Vagina (tissue), 2 donors: ENCODE measurements at places on chromosomes 5 and 9.

DNA sequence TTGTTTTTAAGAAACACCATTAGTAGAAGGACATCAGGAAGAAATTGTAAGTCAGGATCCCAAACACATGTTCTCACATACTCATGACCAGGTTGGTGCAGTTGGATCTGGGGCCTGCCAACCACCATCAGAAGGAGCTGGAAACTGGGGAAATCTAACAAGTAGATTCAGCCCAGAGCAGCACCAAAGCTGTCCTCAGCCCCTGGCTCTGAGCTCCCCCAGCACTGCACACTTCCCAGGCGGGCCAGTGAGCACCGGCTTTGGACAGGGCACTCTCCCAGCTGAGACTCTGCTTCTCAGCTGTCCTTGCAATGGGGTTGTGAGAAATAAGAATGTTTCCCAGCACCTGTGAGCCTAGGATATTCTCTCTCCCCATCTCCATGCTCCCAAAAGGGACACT, 162.5 kb downstream of the PAX5 start:
- DNase-seq = no peak

DNA sequence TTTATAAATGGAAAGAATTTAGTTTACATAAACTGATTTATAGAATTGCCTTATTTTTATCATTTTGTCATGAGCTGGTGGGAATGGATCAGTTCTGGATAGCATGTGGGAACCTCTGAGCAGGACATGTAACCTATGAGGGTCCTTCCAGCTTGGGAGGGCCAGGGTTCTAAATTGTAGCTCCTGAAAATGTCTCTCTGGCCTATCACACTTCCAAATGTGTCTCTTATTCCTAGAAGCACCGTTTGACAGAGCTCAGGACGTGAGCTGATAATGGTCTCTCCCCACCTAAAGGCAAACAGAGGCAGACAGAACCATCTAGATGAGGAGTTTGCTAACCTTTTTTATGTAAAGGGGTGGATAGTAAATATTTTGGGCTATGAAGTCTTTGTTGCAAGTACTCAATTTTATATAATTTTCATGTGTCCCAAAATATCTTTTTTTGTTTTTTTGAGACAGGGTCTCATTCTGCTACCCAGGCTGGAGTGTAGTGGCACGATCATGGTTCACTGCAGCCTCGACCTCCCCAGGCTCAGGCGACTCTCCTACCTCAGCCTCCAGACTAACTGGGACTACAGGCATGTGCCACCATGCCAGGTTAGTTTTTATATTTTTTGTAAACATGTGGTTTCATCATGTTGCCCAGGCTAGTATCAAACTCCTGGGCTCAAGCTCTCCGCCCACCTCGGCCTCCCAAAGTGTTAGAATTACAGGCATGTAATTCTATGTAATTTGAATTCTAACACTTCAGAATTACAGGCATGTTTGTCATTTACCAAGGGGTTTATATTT, 4.0 kb downstream of the TRAF1 start:
- no peak for DNase-seq

DNA sequence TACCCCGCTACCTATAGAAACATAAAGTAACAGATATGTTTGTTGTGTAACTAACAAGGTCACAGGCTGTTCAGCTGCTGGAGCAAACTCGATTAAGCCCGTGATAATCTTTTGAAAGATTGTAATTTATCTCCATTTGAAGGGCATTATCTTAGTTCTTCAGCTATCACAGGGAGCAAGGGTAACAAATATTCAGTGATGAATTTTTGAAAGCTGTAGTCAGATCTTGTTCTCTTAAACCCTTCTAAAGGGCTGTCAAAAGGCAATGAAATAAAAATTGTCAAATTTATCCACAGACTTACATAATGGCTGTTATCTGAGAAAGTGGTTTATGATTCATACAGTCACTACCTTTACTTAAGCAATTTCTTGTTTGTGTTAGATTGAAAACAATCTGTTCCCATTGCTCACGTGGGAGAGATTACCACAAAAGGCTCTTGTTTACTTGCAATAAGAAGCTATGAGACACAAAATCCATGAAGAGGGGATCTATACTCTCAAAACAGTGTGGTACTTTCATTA, 78.3 kb upstream of the ZNF608 start:
- DNase-seq = no peak

DNA sequence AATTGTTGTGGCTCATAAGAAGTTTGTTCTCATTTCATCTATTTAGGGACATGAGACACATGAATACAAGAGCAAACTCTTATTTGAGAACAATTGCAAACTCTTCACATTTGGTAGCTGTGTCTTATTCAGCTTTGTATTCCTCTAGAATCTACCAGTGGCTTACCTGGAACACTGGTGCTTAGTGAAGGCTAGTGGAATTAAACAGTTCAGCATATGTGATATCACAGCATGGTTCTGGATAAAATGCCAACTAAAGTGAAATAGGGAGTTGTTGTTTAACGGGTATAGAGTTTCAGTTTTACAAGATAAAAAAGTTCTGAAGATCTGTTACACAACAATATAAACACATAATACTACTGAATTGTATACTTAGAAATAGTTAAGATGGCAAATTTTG, 48.9 kb downstream of the NRG2 start:
- DNase-seq = no peak

GRCh38 chr9:78539188-78539587, 242.3 kb downstream of the PSAT1 start:
- no peak for DNase-seq

- DNase-seq = no peak
Measured at GRCh38 chr5:60036192-60036938, 142.8 kb upstream of the PDE4D start.

GRCh38 chr9:90201766-90202165, 440.9 kb downstream of the DIRAS2 start:
- no peak for DNase-seq

DNA sequence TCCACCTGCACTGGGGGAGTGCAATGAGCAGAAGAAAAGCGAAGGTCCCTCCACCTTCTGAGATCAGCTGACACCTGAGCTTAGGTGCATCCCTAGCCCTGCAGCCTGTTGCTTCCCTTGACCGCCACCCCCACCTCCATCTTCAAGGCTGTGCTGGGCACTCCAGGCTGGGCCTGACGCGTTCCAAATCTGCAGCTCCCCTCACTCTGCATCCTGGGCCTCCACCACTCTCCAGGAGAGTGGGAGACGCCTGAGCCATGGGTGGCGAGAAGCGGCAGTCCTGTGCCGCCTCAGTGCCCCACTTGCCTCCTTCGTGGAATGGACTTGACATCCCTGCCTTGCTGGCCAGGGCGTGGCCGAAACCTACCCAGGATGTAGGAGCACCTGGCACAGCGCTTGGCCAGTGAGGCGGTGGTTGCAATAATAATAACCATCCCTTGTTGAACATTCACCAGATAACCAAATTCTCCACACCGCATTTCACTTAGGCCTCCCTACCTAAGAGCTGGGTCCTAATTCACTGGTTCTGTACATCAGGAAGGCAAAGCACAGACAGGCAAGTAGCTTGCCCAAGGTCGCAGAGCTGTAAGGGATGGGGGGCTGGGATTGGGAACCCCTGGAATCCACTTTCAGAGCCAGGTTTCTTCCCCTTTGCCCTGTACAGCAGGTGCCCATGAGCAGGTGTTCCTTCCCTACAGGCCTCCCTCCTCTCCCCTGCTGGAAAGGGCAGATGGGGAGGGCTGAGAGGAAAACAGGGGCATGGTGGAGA, 11.7 kb downstream of the B4GALT7 start:
- no peak for DNase-seq

- DNase-seq = no peak
Measured at GRCh38 chr5:170141636-170142035, 35.9 kb downstream of the FOXI1 start.

- no peak for DNase-seq
Measured at GRCh38 chr9:86821006-86821845, 126.1 kb downstream of the GAS1 start.

DNA sequence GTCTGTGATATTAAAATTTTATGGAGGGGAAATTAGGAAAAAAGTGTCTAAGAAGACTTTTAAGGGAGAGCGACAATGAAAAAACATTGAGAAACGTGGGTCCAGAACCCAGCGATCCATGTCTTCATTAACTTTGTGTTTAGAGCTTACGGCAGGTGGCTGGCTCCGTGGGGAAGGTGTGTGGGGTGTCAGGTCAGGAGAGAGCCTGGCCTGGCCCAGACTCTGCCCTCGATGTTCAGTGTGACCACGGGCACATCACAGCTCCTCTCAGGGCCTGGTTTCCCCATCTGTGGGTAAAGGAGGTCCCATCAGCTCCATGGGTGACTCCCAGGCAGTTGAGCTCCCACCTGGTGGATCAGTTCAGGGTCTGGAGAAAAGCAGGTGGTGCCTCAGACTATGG, 22.1 kb downstream of the DAB2IP start:
- no peak for DNase-seq

GRCh38 chr5:68074048-68074632, 141.4 kb upstream of the PIK3R1 start:
- DNase-seq = no peak

DNA sequence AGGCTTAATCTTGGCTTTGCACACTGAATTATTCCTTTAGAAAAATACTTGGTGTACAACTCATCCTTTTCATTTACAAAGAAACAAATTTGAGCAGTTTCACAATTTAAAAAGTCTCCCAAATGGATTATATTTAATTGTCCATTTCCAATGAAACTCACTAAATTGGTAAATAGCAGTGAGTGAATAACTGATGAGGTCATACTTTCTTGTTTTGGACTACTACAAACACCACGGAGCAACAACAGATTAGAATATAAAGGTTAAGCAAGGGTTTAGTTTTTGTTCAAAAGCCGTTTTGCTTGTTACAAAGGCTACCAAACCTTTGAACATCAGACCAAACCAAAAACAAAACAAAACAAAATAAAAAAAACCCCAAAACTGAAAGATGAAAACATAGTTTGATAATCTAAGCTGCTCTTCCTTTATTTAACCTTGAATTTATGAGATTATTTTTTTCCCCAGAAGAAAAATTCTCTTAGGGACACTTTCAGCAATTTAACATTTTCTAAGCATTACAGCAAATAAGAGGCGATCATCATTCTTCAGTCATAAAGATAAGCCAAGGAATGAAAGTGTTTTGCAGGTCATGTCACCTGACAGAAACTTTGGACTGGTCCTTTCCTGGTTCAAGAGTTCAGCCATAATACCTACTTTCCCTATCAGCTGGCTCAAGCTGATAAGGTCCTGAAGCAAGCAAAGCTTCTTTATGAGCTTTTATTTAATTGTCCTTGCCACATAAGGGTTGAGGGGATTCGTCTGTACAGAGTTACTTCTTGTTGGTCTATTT, 99.7 kb upstream of the CDKN2B start:
- no peak for DNase-seq

DNA sequence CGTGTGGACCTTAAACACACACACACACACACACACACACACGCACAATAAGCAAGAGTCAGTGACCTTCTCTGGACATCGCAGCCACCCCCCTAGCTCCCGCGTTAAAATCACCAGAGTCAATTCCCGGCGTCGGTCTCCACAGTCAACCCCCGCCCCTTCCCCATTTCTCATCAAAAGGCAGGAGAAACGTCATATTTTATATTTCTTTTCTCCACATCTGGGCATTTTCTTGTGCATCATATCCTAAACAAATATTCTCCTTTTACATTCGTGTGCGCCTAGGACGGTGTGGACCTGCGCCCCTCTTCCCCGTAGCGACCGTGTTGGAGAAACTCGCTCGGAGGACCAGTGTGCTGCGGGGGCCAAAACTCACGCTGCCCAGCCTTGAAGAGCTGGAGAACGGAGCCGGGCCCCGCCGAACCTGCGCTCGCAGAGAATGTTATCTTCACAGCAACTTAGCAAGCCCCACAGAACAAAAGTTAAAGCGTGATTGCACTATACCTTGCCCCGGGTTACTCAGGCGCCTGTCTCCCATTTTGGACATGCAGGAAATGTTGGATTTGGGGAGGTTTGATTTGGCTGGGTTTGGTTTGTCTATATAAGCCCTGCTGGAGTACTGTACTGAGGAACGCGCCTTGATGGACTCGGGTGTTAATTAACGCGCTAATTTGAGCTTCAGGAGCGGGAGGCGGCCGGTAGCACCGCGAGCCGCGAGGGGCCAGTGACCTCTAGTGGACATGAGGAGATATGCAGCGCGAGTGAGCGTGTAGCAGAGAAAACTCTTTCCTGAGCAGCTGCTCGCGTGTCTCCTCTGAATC, 192.4 kb downstream of the MEF2C start:
- no peak for DNase-seq

DNA sequence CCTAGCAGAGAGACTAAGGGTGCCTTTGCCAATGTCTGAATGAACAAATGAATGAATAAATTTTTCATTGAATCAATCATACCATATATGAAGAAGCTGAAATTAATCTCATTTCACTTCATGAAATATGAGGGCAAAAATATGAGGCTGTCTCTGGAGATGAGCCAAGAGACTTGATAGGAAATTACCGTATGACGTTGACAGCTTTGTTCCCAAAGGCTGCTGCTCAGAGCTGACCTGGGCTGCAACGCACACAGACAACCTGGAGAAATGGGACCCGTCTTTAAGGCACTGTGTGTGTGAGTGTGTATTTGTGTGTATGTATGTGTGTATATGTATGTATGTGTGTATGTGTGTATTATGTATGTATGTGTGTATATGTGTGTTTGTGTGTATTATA, 226.1 kb downstream of the IRX2 start:
- DNase-seq = no peak

GRCh38 chr5:14041528-14042192, 97.2 kb upstream of the DNAH5 start:
- DNase-seq = no peak

DNA sequence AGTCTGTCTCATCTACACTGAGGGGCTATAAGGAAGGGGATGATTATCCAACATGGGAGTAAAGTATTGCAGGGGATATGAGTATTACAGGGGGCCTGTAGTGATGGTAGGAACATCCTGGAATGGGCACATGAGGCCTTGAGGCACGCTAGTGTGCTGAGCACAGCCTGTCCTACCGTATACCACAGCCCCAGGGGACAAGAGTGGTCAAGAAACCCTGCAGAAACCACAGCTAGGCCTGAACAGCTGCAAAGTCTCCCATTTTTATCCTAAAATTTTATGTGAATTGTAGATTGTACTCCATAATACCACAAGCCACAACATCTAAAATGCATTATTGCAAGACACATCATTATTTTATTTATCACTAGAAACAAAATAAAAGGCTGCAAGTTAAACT, 136.3 kb upstream of the ASTN2 start:
- no peak for DNase-seq

DNA sequence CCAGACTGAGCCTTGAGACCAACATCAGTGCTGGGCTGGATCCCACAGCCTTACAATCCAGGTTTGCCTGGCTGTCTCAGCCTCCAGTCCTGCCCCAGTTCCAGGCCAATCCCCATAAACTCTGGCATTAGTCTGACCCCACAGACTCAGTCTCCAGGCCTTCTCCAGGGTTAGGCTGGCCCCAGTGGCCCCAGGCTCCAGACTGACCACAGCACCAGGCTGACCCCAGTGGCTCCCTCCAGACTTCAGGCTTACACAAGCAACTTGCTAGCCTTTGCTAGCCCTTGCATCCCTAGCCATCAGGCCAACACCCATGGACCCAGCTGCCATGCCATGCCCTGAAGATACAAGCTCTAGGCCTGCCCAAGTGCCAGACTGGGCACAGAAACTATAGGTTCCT, 1326.0 kb upstream of the C9orf72 start:
- no peak for DNase-seq
